ENCODE measurements at places on chromosomes 11 and 22. TPM values are rescaled to one million over a fixed set of nuclear protein-coding genes. Genes with fewer than 3 reads are reported as not detected.

DNA sequence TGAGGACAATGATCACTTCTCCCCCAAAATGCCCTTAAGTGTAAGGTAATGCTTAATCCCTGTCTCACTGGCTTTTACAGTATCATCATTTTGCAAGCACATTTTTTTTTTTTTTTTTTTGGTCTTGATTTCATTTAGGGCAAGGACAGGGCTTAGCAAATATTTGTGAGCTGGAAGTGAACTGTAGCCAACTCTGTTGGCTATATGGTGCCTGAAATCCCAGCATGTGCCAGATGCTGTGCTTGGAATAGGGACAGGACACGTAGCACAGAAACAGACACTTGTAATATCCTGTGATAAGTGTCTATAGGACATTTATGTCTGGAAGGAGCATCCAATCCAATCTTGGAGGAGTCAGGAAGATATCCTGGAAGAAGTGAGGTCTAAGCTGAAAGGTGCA, 198.3 kb downstream of the NAV2 start:
- H3K4me1 ChIP-seq: peaks cover 11% of the 10 kb centered on the region
- no peak for DNase-seq
- no peak overlapping the region for H3K4me3 ChIP-seq
- H3K27me3 ChIP-seq: no peaks in the 10 kb centered on the region

TEAD1 gene
- 84.1 TPM for total RNA-seq

DNA sequence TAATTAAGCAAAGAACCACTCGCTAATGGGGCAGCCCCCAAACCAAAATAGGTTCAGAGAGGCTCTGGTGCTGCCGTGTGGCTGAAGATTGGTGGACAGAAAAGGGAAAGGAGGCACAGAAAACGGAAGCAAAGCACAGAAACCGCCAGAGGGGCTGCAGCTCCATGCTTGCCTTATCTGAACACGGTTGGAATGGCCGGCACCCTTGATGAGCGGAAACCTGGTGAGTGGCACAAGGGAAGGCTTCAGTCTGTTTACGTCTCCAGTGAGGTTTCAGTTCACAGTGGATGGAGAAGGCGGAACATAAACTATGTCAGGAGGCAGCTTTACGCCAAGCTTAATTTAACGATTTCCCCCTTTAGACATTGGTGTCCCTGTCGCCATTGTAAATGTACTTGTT, 5.2 kb upstream of the PRR33 start:
- no peak overlapping the region for H3K4me3 ChIP-seq
- no peaks in the 10 kb centered on the region for H3K36me3 ChIP-seq
- no peak overlapping the region for H3K27ac ChIP-seq
- H3K4me1 ChIP-seq: no peaks in the 10 kb centered on the region

UPK3A gene
- total RNA-seq: not detected

- no peaks in the 10 kb centered on the region for H3K36me3 ChIP-seq
- H3K4me3 ChIP-seq: no peak overlapping the region
- no peak overlapping the region for H3K27ac ChIP-seq
- DNase-seq: no peak
- H3K4me1 ChIP-seq: peaks cover 17% of the 10 kb centered on the region
These were observed 53.3 kb upstream of the CD44 start for GRCh38 chr11:35085531-35086165.

DNA sequence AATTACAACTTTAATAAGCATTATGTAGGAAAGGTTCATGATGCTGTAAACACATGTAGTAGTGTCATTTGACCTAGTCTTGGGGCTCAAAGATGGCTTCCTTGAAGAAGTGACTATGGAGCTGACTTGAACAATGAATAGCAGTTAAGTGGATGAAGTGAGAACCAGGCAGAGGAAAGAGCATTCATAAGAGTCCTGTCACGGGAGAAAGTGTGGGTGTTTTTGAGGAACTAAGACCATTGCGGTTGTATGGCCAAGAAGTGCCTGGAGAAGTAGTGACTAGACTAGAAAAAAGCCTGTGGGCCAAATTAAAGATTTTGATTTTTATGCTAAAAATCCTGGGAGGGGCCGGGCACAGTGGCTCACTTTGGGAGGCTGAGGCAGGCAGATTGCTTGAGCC, 7.2 kb upstream of the IL18BP start:
- DNase-seq: no peak
- no peaks in the 10 kb centered on the region for H3K4me1 ChIP-seq
- no peak overlapping the region for H3K27ac ChIP-seq
- H3K27me3 ChIP-seq: no peaks in the 10 kb centered on the region
- no peak overlapping the region for H3K4me3 ChIP-seq

OR5T2 gene
- total RNA-seq: not detected

TH gene
- total RNA-seq: 0.68 TPM

USP35 gene
- 9.3 TPM for total RNA-seq

DNA sequence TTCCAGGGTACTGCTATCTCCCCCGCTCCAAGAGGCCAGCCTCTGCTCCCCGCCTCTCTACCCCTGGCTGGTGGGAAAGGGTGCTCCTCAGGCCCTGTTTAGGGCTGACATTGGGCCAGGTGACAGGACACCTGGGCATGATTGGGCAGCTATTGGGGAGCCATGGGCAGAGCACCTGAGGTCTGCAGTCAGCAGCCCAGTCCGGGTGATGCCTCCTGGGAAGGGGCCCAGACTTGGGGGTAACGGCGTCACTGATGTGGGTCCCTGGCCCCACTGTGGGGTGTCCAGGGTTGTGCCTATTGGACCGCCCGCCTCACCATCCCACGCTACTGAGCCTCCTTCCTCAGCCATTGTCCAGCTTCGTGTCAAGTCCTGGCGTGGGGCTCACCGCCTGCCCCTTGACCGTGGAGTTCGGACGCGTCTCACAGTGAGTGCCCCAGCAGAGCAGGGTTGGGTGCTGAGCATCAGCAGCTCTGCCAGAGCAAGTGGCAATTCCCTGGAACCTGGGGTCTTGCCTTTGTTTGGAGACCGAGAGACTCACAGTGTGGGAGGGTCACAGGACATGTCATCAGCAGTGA, 2.8 kb upstream of the GATD1 start:
- peaks cover 28% of the 10 kb centered on the region for H3K4me1 ChIP-seq
- H3K4me3 ChIP-seq: peak overlapping the region; percentile 83
- no peaks in the 10 kb centered on the region for H3K36me3 ChIP-seq
- no peak overlapping the region for H3K27ac ChIP-seq
- peaks cover 2% of the 10 kb centered on the region for H3K27me3 ChIP-seq

HMGXB4 gene
- total RNA-seq: 44.6 TPM

All from neural crest cell (in vitro differentiated cells).